ENCODE measurements at places on chromosomes 1 and 21. TPM values are rescaled to one million over a fixed set of nuclear protein-coding genes. Genes with fewer than 3 reads are reported as not detected.

OR2L3 gene
- not detected for total RNA-seq

ACTL8 gene
- total RNA-seq: 0.31 TPM

ADORA3 gene
- not detected for total RNA-seq

DNA sequence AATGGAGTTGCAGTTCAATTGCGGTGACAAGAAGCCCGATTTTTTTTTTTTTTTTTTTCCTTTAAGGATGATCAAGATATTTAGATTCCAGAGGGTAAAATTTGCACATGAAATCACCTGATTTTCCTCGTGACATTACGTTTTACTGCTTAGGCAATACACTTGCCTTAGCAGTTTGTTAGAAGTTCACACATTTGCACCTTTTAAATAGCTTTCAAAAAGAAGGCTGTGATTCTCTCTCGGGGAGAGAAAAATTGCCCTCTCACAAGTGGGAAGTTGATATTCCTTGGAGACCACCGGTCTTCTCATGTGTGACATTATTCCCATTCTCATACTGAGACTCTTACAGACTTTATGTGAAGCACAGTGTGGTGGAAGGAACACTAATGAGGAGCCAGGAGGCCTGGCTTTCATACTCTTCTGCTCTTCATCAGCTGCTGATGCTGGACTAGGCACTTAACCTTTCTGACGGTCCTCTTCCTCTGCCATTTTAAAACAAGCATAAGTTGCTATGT lies 69.8 kb upstream of the HSPA13 start:
- DNase-seq: no peak
- H3K4me3 ChIP-seq: no peak overlapping the region
- no peak overlapping the region for H3K27ac ChIP-seq
- H3K27me3 ChIP-seq: no peaks in the 10 kb centered on the region
- H3K4me1 ChIP-seq: no peaks in the 10 kb centered on the region

GRCh38 chr1:230869500-230869899 lies 1.2 kb upstream of the C1orf198 start:
- peaks cover 21% of the 10 kb centered on the region for H3K4me1 ChIP-seq
- H3K4me3 ChIP-seq: peak overlapping the region; percentile 81
- H3K27ac ChIP-seq: no peak overlapping the region
- H3K27me3 ChIP-seq: no peaks in the 10 kb centered on the region
- no peaks in the 10 kb centered on the region for H3K36me3 ChIP-seq

DNA sequence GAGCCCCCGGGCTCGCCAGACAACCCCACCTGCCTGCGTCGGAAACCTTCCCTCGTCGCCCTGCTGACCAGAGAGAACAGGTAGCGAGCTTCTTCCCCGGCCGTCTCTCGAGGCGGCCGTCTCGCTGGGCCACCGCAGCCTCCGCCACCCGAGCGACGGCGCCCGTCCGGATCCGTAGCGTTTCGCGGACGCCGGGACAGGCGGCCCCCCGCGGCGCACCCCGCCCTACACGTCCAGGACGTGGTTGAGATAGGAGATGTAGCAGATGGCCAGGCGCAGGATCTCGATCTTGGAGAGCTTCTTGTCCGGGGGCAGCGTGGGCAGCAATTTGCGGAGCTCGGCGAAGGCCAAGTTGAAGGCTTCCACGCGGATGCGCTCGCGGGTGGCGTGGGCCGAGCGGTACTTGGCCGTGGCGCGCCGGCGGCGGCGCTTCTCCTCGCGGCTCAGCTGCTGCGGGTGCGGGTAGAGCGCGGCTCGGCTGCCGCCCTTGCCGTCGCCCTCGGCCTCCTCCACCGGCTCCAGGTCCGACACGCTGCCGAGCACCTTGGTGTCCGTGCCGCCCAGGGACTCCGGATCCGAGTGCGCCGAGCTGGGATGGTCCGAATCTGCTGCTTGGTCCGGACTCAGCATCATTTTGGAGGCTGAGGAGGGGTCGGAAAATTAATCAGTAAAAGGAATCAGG lies 3.0 kb downstream of the NHLH2 start:
- DNase-seq: peak; percentile 6
- peaks cover 78% of the 10 kb centered on the region for H3K27me3 ChIP-seq
- H3K27ac ChIP-seq: no peak overlapping the region
- H3K36me3 ChIP-seq: no peaks in the 10 kb centered on the region
- H3K4me1 ChIP-seq: peaks cover 16% of the 10 kb centered on the region
- H3K4me3 ChIP-seq: peak overlapping the region; percentile 30

GRCh38 chr1:42999308-42999707 lies 40.6 kb upstream of the SLC2A1 start:
- H3K4me1 ChIP-seq: no peaks in the 10 kb centered on the region
- no peak overlapping the region for H3K4me3 ChIP-seq
- no peak overlapping the region for H3K27ac ChIP-seq

GRCh38 chr21:19018529-19018928 lies 614.9 kb upstream of the TMPRSS15 start:
- no peak overlapping the region for H3K27ac ChIP-seq
- no peak for DNase-seq
- no peaks in the 10 kb centered on the region for H3K27me3 ChIP-seq
- no peak overlapping the region for H3K4me3 ChIP-seq
- no peaks in the 10 kb centered on the region for H3K4me1 ChIP-seq

Data from A673 (cell line).